ENCODE measurements at places on chromosomes 7 and 10. TPM values are rescaled to one million over a fixed set of nuclear protein-coding genes. Genes with fewer than 3 reads are reported as not detected.
A peak's percentile ranks its signal among the peaks of the same experiment; 100 is the strongest.

GRCh38 chr10:807958-808353 is 118.5 kb upstream of the DIP2C start:
- DNase-seq = no peak

- no peak for DNase-seq
Measured at GRCh38 chr10:130611239-130611638, 475.0 kb downstream of the GLRX3 start.

DNA sequence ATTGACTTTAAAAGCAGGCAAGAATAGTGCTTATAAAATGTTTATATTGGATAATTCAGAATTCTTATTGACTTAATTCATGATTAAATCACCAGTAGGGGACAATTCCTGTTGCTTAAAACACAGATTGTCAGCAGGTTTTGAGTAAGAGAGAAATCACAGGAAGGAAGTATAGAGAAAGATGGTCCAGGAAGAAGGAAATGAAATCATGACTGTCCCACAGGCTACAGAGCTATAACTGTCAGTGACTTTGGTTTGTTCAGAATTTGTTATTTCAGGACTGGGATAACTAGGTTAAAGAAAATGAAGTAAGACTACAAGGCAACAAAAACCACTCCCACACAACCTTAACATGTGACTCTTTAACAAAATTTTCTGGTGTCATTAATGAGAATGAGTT is 6.8 kb downstream of the GNGT1 start:
- DNase-seq = no peak

GRCh38 chr7:88276605-88277153 is 30.0 kb downstream of the STEAP4 start:
- DNase-seq = no peak

GRCh38 chr7:7792056-7792455 is 73.6 kb upstream of the RPA3 start:
- DNase-seq = no peak

GRCh38 chr7:65722361-65722792 is 150.5 kb upstream of the VKORC1L1 start:
- peak; percentile 27 for DNase-seq

- DNase-seq = no peak
Measured at GRCh38 chr10:44864051-44864450, 47.1 kb upstream of the TMEM72 start.

CHRM2 gene
- 2.5 TPM for polyA plus RNA-seq

FAS gene
- polyA plus RNA-seq = 11.3 TPM

DNA sequence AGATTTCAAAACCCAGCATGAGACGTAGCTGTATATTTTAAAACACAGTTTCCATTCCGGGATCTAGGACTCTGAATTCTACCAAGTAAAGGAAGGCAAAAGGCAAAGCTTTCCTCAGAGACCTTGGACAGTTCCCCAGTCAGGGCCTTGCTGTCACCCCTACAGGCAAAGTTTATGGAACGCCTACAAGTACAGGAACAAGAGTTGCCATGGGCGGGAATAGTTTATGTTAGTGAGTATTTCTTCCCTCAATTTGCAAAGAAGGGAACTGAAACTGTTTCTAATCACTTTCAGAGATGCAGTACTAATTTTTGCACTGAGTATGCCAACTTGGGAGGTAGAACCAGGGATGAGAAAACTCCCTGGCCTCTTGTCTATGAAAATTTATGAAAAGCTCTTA is 68.2 kb upstream of the LRGUK start:
- no peak for DNase-seq

SPRN gene
- polyA plus RNA-seq = 7.5 TPM

DNA sequence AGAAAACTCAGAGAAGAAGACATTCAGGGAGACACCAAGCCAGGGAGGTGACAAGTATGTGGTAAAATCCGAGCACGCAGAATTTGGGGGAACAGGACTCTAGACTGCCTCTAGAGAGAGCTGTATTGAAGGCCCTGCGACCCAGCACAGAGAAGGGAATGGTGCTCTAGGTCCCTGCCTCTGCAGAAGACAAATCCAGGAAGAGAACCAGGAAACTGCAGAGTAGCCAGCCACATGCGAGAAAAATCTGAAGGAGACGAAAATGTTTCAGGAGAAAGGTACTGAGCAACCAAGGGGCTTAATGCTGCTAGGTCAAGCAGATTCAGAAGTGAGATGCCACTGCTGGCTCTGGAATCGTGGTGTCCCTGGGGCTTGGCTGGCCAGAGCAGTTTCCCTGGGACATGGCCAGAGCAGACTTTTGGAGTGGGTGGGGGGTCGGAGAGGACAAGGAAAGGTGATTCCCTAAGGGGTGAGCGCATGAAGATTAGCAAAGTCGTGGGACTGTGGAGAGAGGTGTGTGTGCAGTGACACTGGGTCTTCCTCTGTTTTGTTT is 158.0 kb upstream of the KLF6 start:
- no peak for DNase-seq

CNNM2 gene
- 9.7 TPM for polyA plus RNA-seq

- no peak for DNase-seq
Measured at GRCh38 chr10:132420981-132421846, 24.2 kb downstream of the PWWP2B start.

- no peak for DNase-seq
Measured at GRCh38 chr10:14880229-14880628, 1.6 kb downstream of the SUV39H2 start.

DNA sequence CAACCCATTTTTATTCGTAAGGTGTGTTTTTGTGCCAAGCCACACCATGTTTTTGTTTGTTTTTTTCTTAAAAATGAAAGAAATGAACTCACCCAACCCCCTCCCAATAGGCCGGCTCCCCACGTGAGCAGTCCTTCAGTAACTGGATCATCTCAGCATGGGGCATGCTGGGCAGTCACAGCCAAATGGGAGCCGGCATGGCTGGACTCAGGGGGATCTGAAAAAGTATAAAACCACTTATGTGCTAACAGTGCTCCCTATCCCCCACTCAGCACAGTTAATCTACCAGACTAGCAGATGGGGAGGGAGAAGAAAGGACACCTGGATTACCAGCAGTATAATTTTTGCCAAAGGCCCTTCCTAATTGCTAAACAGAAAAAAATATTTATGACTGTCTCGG is 39.3 kb downstream of the BAZ1B start:
- no peak for DNase-seq

GRCh38 chr7:145156834-145157233 is 321.0 kb upstream of the TPK1 start:
- no peak for DNase-seq

- DNase-seq = no peak
Measured at GRCh38 chr10:132449051-132449810, 52.2 kb downstream of the PWWP2B start.

DNA sequence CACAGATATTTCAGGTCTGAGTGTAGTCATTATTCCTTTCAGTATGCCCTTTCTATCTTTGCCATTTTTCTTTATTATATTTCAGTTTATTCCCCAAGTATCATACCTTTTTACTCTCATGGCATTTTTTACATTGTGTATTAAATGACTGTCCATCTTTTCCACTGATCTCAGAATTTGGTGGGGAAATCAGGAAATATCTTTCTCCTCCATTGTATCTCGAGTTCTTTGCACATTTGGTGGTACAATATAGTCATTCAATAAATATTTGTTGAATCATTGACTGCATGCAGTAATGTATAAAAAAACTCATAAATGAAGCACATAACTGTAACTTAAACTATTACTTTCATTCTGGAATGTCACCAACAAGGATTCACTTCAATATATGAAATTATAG is 354.7 kb downstream of the HGF start:
- DNase-seq = no peak

DNA sequence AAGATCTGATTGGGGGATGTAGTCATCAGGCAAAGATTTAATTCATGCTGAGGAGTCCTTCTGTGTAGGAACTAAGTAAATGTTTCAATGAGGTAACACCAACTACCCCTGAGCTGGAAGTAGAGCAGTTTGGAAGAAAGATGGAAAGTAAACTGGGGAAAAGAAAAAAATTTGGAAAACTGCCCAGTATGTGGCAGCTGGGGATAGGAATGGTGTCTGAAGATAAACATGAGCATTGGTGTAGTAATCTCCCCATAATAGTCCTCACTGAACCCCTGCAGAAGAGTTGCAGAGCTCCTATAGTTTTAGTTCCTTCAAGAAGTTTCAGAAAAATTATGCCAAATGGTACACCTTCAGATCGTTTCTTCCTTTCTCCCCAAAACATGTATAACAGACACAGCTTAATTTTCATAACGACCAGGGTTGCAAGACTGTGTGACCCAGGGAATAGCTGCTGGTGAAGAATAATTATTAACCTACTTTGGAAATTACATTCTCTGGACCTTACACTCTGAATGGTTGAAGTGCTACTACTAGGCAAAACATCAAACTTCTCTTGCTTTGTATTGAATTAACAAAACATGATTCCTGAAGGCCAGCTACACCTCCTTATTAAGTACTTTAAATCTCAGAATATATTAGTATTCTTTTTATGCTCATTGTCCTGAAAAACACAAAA is 446.4 kb upstream of the NRG3 start:
- DNase-seq = no peak

- DNase-seq = no peak
Measured at GRCh38 chr7:102292813-102293798, 6.4 kb downstream of the SH2B2 start.

GRCh38 chr7:142860968-142861367 is 6.1 kb downstream of the EPHB6 start:
- DNase-seq = no peak

KLF14 gene
- 0.51 TPM for polyA plus RNA-seq

CRTAC1 gene
- polyA plus RNA-seq = 24.9 TPM

MMP21 gene
- 0.27 TPM for polyA plus RNA-seq

- no peak for DNase-seq
Measured at GRCh38 chr10:54985732-54986131, 184.7 kb upstream of the PCDH15 start.

GRCh38 chr7:137449016-137449415 is 105.5 kb upstream of the PTN start:
- no peak for DNase-seq

- DNase-seq = no peak
Measured at GRCh38 chr7:41013117-41013516, 689.8 kb downstream of the INHBA start.

GSTO2 gene
- polyA plus RNA-seq = 38.9 TPM

IFIT1B gene
- 0.38 TPM for polyA plus RNA-seq

UBN2 gene
- polyA plus RNA-seq = 24.2 TPM

TSPAN13 gene
- polyA plus RNA-seq = 24.6 TPM

DNA sequence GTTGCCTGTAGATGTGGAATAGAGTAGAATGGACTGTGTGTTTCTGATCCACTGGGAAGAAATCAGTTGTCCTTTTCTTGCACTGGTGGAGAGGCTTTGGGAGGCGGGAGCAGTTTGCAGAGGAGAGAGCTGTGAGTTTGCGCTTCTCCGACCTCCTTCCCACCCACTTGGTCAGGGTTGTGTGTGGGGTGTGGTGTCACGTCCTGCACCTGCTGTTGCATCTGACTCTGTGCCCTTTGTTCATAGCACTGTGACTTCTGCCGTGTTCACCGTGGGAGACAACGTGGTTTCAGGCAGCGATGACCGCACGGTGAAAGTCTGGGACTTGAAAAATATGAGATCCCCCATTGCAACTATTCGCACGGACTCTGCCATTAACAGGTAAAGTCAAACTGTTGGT is 67.8 kb downstream of the WDR37 start:
- DNase-seq = no peak

DNA sequence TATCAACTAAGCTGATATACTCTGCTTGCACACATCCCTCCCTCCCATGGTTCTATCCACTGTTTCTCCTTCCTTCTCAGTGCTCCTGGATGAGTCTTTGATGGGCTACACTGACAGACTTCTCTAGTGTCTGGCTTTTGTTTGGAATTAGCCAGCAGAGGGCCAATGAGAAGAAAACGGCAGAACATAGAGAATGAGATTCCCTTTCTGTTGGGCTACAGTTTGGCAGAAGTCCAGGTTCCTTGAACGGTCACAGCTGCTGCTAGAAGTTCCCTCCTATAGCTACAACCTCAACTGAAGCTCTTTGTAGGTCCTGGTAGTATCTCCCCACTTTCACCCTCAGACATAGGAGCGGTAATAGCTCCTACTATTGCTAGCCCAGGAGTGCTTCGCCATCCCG is 251.1 kb upstream of the LRRN3 start:
- peak; percentile 34 for DNase-seq

- DNase-seq = no peak
Measured at GRCh38 chr10:128579901-128580300, 453.7 kb upstream of the MKI67 start.
